ENCODE measurements at places on chromosomes 5 and 9.

GRCh38 chr9:118809160-118809625, 560.0 kb downstream of the BRINP1 start:
- DNase-seq: no peak

- peak; percentile 15 for DNase-seq
Observed at GRCh38 chr5:154712518-154713437, 42.4 kb upstream of the LARP1 start.

DNA sequence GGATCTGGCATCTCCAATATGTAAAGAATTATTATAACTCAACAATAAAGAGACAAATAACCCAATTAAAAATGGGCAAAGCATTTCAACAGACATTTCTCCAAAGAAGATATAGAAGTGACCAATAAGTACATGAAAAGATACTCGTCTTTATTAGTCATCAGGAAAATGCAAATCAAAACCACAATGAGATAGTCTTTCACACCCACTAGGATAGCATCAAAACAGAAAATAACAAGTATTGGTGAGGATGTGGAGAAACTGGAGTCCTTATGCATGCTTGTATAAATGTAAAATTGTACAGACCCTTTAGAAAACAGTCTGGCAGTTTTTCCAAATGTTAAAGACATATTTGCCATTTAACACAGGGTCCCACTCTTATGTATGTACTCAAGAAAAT, 39.1 kb upstream of the ITGA1 start:
- DNase-seq: no peak

GRCh38 chr5:60494635-60495034, 205.3 kb downstream of the DEPDC1B start:
- DNase-seq: no peak

- no peak for DNase-seq
Observed at GRCh38 chr9:15268317-15268716, 38.7 kb downstream of the TTC39B start.

DNA sequence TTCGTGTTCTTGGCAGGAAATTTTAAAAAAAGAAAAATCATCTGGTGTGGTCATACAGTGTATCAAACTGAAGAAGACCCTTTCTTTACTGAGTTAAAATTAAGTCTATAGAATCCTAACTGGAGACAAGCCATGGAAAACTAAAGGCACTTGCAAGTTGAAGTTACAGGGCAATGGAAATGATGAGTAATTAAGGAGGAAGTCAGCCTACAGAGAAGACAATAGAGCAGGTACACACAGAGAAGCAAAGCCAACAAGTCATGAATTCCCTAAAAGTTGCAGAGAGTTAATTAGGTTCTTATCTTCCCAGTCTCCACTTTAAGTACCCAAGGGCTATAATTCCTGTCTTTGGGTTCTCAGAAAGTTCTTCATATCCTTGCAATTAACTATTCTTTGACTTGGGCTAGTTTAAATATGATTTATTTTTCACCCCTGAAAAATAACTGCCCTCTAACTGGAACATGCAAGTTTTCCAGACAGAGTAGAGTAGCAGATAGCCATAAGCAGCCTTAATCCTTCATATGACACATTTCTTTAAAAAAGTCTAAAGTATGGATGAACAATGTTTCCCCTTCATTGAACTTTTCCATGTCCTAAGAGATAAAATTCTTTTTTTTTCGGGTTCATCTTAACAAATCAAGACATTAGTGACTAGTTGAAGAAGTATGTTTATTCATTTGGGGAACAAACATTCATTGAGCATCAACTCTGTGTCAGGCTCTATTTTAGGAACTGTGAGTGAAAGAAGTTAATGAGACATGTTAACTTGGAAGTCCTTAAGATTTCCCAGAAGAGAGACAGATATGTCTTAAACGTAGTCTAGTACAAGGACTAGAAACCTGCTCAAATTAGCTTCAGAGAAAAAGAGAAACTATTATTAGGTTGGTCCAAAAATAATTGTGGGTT, 5.2 kb upstream of the ITGA2 start:
- DNase-seq: no peak

- DNase-seq: no peak
Observed at GRCh38 chr5:172881691-172882370, 47.8 kb downstream of the ERGIC1 start.

Measured in NCI-H2171 (cell line).